Right lung (tissue), 10 donors: ENCODE measurements at places on chromosomes 16 and 17.
A peak's percentile ranks its signal among the peaks of the same experiment; 100 is the strongest.

- no peak for DNase-seq
These were observed 34.4 kb upstream of the USP7 start for GRCh38 chr16:8998108-8998507.

DNA sequence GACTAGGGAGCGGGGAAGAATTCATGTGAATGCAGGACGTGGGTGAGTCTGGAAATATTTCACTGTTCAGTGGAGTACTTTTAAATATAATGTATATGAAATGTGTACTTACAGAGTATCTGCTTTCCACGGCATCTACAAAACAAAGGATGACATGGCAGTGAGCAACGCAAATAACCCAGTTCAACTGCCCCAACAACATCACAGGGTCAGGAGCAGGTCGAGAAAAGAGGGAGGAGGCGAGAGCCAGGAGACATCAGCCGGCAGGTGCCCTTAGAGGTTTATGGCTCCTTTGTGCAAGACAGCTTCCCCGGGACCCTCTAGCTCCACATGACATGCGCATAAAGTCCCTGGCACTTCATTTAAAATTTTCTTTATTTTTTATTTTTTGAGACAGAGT is 61.1 kb downstream of the PECAM1 start:
- no peak for DNase-seq

DNA sequence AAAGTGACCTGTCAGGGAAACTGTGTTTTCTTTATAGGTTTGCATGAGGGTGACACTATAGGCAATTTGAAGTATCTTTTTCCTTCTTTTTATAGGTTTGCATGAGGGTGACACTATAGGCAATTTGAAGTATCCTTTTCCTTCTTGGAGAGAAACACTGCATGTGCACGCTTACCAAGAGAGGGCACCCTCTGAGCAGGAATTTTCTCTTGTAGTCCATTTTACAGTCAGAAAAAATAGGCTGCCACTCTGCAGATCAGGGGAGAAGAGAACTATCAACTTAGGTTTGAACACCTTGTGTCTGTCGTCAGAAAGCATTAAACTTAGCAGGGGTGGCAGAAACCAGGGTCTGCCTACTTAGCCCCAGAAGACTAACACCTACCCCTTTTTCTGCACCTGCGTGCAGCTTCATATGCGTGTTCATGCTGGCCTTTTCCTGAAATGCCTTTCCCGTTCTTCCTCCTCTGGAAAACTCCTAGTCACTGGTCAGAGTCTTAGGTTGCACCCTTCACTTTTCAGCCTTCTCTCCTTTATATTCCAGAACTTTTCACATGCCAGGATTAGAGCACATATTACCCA is 16.4 kb upstream of the SMIM36 start:
- DNase-seq: peak; percentile 28

DNA sequence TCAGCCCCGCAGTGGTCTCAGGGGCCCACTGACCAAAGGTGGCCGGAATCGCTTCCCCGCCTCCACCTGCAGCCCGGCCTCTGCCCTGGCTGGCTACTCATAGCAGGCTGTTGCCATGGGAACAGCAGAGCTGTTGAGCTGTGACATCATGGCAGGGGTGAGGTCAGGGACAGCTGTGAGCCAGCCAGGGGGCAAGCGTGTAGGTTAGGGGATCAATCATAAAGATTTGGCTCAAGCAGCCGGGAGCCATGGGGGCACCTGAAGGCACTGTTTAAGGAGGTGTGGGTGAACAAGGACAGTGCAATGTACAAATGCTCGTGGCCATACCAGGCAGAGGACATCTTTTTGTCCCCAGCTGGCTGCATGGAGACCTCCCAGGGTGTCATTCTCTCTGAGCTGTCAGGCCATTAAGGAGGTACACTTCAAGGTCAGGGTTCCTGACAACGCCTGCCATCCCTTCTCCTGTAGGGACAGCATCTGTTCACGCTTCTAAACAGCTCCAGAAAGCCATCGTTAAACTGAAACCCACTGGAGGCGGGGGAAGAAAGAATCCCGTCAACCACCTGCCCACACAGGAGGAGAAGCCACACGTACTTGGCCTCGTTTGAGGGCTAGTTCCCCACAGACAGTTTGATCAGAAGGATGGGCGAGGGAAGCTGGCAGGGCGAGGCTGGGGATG is at the start of gene CEP295NL:
CEP295NL (minus strand) TSS at position 101 of the 679 bp plus-strand sequence. CDS start 1,373 bp downstream, outside the sequence.
- DNase-seq: no peak

DNA sequence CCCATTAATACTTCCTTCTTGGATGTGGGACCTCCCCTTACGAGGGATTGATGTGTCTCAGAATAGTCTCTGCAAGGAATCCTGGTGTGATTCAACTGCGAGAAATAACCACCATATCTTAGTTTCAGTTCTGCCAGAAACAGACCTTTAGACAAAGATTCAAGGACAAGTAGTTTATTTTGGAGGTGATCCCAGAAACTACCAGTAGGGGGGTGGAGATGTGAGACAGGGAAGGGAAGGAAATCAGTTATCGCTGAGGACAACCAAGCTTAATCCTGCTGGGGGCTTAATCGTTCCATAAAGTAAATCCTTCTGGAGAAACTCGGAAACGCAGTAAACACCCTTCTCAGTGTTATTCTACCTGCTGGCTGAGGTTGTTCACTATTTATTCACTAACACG is 5.0 kb upstream of the SDR42E1 start:
- no peak for DNase-seq

- DNase-seq: no peak
These were observed 6.9 kb downstream of the RDM1 start for GRCh38 chr17:35923609-35924114.

DNA sequence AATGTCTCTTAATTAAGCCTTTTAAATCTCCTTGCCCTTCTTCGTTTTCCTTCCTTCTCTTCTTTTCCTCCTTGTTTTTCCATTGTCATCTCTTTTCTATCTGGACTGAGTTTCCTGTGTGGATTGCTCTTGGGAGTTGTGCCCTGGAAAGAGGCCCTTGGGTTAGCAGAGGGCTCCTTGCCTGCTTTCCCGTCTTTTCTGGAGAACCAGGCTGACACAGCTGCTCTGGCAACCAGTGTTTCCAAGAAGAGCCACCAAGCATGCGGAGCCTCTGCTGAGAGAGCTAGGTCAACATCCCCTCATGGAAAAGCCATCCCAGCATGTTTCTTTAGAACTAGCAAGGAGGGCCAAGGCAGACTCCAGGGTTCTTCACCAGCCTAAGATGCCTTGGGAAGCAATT is 75.4 kb downstream of the HLF start:
- DNase-seq: no peak

DNA sequence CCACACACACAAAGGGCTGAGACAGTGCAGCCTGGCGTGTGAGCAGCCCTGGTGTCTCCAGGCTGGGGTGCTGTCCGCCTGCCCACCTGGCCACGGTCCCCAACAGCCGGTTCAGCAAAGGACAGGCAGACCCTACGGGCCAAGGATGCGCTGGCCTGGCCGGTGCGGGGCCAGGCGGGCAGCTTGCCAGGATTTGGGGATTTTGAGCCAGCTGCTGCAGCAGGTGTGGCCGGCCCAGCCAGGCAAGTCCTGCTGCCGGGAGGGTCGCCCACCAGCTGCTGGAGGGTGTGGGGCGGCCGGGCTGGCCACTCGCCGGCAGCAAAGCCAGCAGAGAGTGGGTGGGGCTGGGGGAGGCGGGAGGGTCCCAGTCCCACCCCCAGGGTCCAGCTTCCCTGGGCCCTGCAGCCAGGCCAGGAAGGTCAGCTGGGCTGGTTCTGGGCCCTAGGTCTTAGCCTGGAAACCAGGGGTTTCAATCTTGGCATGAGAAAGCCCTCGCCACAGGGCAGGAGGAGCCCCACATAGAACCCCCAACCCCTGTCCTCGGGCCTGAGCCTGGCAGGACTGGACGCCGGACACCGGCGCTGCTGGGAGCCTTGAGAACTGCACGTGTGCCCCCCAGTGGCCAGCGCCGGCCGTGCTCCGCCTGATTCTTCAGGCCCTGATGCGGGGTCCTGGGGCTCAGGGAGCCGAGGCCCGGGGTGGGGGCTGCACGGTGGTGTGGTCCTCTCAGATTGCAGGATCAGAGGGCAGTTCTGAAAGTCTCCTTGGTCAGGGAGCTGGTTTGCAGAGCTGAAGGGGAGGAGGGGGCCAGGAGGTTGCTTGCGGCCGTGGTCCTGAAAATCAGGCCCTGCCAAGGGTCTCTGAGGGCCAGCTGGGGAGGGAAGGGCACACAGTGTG is 17.6 kb upstream of the SSTR5 start:
- no peak for DNase-seq

- no peak for DNase-seq
These were observed 604.3 kb upstream of the CA10 start for GRCh38 chr17:52762794-52763167.

DNA sequence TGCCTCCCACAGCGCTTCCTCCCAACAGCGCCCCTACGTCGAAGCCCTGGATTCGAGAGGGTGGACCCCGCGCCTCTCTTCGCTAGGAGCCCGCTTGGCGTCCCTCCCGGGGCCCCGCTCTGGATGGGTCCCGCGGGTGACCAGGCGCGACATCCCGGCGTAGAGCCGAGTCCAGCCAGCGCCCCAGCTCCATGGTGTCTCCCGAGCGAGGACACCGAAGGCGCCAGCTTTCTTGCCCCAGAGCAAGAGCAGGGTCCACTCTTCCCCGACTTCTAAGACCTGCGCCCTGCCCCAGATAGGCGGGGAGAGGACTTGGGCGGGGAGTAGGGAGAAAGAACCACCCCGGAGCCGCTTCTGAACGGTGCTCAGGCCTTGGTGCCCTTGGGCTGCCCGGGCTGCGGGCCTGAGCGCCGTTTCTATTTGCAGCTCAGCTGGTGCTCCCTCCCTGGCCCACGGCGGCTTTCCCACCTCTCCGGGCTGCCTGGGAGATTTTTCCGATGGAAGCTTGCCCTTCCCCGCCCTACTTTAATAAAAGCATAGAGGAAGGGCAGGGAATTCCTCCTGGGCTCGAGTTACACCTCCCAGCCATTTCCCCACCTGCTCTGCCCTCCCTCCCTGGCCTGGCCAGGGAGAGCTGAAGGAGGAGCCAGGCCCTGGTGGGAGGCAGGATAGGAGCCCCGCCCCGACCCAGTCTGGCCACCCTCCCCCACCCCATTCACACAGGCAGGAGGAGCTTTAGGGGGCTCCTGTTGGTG is 1.8 kb downstream of the MMP15 start:
- DNase-seq: no peak

DNA sequence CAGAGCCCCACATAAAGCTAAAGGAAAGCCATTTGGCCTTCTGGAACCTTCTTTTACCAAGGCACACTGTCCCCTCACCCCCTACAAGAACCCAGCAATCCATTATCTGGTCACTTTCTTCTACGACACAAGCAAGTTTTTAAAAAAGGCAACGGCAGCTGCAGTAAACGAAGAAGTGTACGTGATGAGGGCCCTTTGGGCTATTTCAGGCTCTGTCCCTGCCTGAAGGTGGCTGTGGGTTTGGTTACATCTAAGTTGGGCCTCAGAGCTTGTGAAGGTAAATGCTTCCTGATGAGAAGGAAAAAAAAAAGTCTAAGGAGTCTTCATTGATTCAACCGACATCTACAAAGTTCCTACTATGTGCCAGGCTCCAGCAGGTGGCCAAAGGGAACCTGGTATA is 35.4 kb downstream of the XYLT1 start:
- DNase-seq: no peak

- DNase-seq: no peak
These were observed 18.3 kb upstream of the RASD1 start for GRCh38 chr17:17514361-17514992.

GRCh38 chr17:37388266-37388665 is 12.5 kb downstream of the C17orf78 start:
- no peak for DNase-seq

- no peak for DNase-seq
These were observed 107.1 kb downstream of the STX8 start for GRCh38 chr17:9468532-9468931.

- DNase-seq: no peak
These were observed 9.1 kb downstream of the NAGPA start for GRCh38 chr16:5024632-5025031.

GRCh38 chr16:53202398-53202797 is 147.6 kb downstream of the CHD9 start:
- DNase-seq: no peak

- DNase-seq: no peak
These were observed 2.7 kb downstream of the RNF43 start for GRCh38 chr17:58414596-58414997.

GRCh38 chr16:75061669-75062068 is 54.9 kb downstream of the LDHD start:
- no peak for DNase-seq

GRCh38 chr16:87295259-87295658 is 21.9 kb downstream of the C16orf95 start:
- no peak for DNase-seq

GRCh38 chr17:56870081-56870651 is 36.2 kb downstream of the DGKE start:
- DNase-seq: no peak

DNA sequence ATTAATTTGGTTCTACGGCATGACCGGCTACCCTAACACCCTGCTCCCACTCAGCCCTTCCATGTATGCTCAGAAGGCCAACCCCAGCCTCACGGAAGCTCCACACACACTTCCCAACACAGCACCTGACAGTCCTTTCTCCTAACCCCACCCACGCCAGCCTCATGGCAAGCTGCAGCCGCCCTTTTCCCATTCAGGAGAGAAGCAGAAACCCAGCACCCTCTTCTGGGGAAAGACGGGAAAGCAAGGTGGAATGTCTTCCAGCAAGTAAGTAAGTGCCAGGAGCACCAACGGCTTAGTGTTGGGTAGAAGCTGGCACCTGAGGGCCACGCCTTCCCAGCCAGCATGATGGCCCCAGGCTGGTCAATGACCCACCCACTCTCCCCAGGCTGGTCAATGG is 32.1 kb downstream of the ABR start:
- DNase-seq: peak; percentile 30

DNA sequence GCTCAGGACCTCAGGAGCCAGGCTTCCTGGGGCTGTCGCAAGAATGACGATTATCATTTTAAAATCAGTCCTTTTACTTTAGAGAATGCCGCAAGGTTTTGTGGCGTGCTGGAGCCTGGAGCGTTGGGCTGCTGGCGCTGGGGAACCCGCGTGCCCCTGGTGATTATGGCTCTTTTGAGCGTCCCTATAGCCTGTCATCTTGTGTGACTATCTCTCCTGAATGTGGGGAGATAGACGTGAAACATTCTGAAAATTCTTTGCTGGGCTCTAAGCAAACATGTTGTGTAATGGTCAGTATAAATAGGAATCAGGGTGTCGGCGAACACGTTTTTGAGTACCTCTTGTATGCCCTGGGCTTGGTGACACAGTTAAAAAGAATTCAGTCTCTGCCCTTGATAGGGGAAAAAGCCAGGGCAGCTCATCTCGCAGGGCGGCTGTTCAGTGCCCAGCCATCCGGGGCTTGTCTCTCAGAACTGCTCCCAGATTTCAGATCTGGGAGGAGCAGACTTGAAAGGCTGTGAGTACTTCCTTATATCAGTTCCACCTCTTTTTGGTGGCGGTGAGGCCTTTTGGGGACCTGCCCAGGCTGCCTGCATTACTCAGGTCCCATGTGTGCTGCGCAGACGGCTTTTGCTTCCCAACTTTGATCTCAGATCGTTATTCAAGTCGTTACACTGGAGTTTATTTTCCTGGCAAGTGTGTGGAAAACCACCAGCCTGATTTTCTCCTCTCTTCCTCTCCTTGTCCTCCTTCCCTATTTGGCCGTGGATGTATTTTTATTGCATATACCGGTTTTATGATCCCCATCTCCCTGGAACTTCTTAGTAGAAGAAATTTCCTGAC is 973 bp downstream of the SLC7A6 start:
- DNase-seq: peak; percentile 33

GRCh38 chr17:6536053-6536452 is 20.3 kb downstream of the PITPNM3 start:
- DNase-seq: no peak

- DNase-seq: no peak
These were observed 8.9 kb upstream of the WSCD1 start for GRCh38 chr17:6061290-6061689.
